ENCODE measurements at places on chromosomes 7 and 10.
A peak's percentile ranks its signal among the peaks of the same experiment; 100 is the strongest.

GRCh38 chr10:70769121-70769520, 16.1 kb downstream of the TBATA start:
- DNase-seq: no peak

DNA sequence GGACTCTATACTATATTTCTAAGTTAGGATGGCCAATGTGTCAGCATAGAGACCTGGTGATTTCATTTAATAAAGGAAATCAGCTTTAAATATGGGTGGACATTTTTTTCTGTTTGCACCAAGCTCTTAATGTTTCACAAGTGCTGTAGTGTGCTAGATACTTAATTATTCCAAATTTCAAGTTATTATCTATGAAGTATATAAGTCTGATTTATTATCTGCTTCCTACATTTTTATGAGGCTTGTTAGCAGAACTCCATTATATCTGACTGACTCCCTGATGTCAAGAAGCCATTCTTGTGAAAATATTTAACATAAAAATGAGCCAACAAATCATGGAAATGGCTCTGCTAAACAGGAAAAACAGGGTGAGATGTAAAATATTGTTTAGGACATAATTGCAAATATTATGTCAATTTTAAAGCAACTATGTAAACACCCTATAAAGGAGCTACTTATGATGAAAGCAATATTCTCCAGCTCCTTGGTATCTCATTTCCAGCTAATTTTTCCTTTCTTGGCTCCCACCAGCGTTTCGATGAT, 1415.2 kb downstream of the GATA3 start:
- no peak for DNase-seq

DNA sequence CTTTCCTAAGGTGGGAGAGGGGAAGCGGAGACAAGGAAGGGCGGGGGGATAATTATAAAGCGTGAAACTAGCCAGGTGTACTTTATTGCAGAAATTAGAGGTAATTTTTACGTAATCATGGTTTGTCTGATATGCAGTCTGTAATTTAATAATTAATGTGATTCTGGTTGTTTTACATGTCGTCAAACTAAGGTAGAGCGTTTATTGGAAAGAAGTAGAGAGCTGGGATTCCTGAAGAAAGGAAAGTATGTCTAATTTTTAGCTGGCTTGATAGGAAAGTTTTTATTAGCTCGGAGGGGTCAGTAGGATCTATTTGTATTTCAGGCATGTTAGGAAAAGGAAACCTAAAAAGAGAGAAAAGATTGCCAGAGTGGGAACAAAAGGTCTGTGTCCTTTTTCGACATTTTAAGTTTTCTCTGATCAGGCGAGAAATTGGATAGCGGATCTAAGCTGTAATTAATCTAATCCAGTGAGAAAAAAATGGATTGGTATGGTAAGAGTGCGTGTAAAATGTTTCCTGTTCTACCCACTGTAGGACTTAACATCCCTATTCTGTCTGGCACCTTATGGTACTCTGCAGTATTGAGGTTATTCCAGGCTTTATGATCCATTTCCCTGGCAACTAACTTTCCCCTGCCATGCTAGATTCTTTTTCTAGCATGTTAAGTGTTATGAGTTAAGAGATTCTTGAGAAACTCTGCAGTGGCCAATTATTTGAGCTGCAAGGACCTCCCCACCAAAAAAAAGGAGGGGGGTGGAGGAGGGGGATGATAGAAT, 1.4 kb downstream of the CELF2 start:
- DNase-seq: no peak

GRCh38 chr7:16592395-16592794, 53.2 kb downstream of the ANKMY2 start:
- DNase-seq: no peak

DNA sequence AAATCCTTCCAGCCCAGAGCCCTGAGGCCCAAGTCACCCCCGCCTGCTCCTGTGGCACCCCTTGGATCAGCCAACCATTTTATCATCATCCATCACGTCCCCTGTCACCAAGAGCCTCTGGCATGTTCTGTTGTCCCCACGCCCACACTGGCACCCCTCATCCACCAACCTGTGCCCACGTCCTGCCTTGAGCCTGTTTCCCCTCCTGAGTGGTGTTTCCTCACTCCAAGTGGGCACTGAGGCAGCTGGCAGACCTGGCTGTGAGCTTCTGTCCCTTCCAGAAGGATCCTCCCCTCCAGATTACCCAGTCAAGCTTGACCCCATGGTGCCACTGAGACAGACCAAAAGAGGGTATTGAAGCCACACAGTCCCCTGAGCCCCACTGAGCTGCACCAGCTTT, 71.4 kb upstream of the ANTXRL start:
- no peak for DNase-seq

DNA sequence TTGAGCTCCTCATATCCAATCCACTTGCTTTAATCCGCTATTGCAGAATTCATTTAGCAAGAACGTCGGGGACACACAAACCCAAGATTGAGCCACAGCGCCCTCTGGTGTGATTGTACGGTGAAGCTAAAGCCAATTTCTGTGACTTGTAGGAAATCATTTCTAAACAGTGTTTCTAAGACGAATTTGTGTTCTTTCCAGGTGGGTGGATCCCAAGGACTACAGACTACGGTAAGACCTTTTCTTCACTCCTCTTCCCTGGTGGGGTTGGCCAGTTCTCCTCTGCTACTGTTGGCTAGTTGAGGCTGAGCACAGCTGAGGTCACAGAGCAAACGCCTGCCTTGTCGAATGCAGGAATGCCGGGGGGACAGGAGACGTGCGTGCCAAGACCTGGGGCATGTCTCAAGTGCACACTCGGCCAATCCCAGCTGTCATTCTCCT, 5.2 kb downstream of the DMBT1 start:
- DNase-seq: peak; percentile 68

DNA sequence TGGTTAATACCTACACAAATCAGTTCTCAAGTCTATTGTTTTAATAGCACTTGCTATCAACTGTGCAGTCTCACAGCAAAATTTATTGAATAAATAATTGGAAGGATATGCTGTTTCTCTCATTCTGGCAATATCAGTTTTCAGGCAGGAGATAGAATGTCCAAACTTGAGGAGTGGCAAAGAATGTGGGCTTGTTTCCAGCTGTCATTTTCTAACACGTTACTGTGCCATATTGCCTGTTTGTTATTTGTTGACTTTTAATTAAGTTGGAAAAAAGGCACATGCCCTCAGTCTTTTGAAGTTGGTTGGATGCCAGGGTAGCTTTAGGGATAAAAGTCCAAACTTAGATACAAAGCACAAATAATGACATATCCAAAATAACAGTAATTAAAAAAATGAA, 52.2 kb downstream of the MAGI2 start:
- no peak for DNase-seq
